ENCODE measurements at places on chromosomes 3 and 15. TPM values are rescaled to one million over a fixed set of nuclear protein-coding genes. Genes with fewer than 3 reads are reported as not detected.

DNA sequence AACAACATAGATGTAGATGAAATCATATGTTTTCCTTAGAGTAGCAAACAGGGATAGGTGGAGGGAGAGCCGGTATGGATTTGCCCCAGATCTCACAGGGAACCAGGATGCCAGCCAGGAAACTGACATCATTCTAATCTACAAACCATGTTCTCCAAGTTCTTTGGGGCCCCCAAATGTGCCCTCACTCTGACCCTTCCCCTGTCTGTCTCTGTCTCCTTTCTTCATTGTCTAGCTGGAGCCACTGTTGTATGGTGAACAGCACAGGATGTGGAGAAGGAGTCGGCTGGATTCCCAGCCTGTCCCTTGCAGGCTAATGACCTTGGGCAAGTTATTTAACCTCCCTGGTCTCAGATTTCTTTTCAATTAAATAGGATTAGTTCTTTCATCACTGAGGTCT lies 962 bp downstream of the ATP13A5 start:
- no peak for DNase-seq

DNA sequence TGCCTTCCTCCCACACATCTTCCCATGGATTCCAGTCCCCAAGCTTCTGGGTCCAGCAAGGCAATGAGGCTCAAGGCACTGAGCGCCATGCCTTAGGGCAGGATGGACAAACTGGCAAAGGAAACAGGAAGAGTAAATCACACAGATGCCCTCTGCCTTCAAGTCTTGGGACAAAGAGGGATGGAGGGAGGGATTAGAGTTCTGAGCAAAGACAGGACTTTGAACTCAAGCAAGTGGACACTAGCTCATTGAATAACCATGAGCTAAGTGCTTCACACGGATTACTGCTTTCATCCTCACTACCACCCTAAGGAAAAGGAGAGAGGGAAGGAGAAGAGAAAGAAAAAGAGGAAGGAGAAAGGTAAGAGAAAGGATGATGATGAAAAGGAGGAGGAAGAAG lies 7.6 kb upstream of the THBS1 start:
- DNase-seq, result no peak

DNA sequence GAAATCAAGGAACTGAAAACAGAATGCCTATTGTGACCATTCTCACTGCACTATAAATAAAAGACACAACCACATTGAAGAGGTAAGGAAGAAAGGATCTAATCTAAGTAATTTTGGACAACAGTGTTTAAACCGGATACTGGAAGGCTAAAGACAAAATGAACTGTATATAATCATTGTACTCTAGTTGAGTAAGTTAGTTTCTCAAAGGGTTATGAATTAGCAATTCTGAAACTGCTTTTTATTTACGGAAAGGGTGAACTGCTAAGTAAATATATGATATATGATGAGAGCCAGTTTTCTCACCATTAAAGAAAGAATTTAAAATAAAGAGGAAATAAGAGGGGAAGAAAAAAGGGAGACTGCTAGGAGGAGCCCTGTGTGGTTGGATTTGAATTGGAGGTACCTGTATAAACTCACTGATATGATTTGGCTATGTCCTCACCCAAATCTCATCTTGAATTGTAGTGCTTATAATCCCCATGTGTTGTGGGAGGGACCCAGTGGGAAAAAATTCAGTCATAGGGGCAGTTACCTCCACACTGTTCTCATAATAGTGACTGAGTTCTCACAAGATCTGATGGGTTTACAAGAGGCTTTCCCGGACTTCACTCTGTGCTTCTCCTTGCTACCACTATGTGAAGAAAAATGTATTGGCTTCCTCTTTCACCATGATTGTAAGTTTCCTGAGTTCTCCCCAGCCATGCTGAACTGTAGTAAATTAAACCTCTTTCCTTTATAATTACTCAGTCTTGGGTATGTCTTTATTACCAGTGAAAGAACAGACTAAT lies 607.7 kb downstream of the PYDC2 start:
- no peak for DNase-seq

ITIH4 gene
- total RNA-seq, result 0.69 TPM

GOLGA6L1 gene
- total RNA-seq, result not detected

PLS1 gene
- 6.6 TPM for total RNA-seq

Measured in A172 (cell line).